ENCODE measurements at places on chromosomes 3 and 15. TPM values are rescaled to one million over a fixed set of nuclear protein-coding genes. Genes with fewer than 3 reads are reported as not detected.

LMAN1L gene
- not detected for total RNA-seq

TCF12 gene
- total RNA-seq, result 65.7 TPM

CFAP100 gene
- not detected for total RNA-seq

GP9 gene
- not detected for total RNA-seq

GRK7 gene
- total RNA-seq, result not detected

CHST13 gene
- not detected for total RNA-seq
